ENCODE measurements at places on chromosomes 13 and 19.

DNA sequence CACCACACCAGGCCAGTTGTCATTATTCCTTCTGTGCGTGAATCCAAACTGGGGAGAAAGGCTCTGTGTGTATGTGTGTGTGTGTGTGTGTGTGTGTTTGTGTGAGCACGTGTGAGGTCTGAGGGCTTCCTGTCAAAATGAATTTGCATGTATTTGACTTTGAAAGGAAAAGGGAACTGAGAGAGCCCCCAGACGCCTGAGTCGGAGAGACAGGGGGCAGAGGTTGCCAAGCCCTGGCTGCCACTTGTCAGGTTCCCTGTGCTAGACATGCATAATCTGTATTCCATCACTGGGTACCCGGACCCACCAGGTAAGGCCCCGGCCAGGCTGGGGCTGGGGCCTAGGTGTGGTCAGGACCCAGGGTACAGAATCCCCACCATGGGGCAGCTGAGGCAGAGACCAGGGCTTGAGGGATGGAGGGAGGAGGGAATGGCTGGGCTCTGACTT, at the start of gene CLEC17A:
CLEC17A (plus strand) TSS at position 191 of the 447 bp plus-strand sequence; CDS start at position 268, 77 bp downstream.
- no peak for DNase-seq

- no peak for DNase-seq
Observed at GRCh38 chr13:44397766-44398223, 24.2 kb downstream of the SERP2 start.

DNA sequence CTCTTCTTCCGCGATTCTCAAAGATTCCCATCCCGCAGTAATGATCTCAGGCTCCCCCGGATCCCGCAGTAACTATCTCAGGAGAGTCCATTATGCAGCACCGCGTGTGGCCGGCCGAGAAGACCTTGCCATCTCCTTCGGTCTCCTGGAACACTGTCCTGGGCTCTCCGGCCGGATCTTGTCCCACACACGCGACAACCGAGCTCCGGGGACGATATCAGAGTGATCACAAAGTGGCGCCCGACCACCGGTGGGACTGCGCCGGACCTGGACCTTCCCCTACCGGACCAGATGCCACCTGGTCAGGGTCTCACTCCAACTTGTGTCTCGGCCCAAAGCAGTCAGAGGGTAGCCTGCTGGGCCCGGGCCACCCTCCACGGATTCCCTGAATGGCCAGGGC, 24.0 kb downstream of the MAN2B1 start:
- no peak for DNase-seq

DNA sequence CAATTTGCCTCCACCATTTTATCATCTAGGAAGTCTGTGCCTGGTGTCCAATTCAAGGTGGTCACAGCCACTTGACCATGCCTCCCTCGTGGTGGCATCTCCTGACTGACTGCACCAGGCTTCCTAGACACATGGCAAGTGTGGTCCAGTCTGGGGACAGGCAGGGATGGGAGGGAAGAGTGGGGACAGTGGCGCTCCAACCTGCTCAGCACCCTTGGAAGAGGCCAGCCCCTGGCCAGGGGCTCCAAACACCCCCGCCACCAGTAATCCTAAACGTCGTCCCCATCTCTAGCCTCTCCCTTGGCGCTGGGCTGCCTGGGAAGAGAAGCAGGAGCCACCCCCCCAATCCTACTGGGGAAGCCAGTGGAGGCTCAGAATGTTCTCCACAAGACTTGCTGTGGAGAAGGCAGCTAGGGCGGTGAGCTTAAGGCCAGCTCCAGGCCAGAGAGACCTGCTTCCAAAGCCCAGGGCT, 2.7 kb downstream of the RPL36 start:
- DNase-seq, result no peak

DNA sequence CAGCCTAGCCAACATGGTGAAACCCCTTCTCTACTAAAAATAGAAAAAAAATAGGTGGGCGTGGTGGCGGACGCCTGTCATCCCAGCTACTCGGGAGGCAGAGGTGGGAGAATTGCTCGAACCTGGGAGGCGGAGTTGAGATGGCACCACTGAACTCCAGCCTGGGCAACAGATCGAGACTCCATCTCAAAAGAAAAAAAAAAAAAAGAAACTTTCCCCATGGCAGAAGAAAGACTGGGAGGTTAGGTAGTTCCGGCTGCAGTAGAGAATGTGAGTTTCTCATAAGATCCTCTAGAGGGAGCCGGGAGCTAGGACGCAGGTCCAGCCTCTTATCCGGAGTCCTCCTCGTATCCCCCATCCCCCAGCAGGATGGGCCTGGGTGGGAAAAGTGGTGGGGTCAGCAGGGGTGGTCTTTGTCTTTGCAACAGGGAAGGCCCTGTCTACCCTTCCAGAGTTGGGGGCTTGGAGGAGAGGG, 13.2 kb upstream of the CREB3L3 start:
- DNase-seq, result no peak

DNA sequence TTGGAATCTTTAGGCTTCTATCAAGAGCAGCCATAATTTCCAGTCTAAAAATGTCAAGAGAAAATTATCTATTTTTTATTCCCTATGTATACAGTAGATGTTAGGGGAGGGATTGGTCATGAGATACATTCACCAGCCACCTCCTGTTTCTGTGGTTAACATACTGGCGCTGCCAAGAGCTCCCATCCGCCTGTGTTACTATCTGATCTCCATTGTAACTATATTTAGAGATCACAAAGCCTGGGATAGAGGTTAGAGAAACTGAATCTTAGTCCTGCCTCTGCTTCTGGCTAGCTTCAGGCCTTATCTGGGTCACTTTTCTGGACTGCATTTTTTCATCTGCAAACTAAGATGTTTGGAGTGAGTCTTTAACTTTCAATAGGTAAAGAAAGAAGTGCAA, 46.3 kb downstream of the POLR1D start:
- no peak for DNase-seq

- peak; percentile 98 for DNase-seq
Observed at GRCh38 chr13:102394158-102395053, 7.4 kb downstream of the FGF14 start.

DNA sequence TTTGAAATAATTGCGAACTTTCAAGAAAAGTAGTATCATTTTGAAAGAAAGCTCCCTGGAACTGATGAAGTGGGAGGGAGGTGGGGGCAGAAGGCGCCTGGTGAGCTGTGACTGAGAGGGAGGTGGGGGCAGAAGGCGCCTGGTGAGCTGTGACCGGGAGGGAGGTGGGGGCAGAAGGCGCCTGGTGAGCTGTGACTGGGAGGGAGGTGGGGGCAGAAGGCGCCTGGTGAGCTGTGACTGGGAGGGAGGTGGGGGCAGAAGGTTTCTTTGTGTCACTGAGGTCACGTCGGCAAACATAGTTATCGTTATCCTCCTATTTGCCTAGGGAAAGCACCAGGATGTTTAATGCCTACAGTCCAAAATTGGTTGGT, 24.2 kb downstream of the C2CD4C start:
- no peak for DNase-seq

DNA sequence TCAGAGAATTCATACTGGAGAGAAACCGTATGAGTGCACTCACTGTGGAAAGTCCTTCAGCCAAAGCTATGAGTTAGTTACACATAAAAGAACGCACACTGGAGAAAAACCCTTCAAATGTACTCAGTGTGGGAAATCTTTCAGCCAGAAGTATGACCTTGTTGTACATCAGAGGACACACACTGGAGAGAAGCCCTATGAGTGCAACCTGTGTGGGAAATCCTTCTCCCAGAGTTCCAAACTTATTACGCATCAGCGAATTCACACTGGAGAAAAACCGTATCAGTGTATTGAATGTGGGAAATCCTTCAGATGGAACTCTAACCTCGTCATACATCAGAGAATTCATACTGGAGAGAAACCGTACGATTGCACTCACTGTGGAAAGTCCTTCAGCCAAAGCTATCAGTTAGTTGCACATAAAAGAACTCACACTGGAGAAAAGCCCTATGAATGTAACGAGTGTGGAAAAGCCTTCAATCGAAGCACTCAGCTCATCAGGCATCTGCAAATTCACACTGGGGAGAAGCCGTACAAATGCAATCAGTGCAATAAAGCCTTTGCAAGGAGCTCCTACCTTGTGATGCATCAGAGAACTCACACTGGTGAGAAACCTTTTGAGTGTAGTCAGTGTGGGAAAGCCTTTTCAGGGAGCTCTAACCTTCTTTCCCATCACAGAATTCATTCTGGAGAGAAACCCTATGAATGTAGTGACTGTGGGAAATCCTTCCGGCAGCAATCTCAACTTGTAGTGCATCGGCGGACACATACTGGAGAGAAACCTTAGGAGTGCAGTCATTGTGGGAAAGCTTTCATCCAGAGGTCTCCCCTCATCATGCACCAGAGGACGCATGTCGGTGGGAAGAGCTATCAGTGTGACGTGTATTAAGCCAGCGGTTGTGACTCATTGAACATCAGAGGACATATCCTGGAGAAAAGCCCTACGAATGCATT, 16.5 kb upstream of the ZNF8 start:
- DNase-seq, result no peak

DNA sequence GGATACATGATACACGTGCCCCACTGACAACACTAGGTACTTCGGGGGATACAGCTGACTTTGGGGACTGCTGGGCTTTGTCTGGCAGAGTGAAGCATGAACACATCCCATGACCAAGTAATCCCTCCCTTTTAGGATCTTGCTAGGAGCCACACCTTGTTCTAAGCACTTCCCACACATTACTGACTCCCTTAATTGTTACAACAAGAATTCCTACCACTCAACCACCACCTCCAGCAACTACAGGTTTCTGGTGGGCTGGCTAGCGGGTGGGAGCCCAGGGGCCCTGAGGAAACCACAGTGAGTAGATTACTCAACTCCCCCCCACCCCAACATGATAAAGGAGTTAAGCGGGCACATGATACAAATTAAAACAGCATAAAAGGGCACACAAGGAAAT, 7.2 kb upstream of the SLC35E1 start:
- DNase-seq, result no peak

DNA sequence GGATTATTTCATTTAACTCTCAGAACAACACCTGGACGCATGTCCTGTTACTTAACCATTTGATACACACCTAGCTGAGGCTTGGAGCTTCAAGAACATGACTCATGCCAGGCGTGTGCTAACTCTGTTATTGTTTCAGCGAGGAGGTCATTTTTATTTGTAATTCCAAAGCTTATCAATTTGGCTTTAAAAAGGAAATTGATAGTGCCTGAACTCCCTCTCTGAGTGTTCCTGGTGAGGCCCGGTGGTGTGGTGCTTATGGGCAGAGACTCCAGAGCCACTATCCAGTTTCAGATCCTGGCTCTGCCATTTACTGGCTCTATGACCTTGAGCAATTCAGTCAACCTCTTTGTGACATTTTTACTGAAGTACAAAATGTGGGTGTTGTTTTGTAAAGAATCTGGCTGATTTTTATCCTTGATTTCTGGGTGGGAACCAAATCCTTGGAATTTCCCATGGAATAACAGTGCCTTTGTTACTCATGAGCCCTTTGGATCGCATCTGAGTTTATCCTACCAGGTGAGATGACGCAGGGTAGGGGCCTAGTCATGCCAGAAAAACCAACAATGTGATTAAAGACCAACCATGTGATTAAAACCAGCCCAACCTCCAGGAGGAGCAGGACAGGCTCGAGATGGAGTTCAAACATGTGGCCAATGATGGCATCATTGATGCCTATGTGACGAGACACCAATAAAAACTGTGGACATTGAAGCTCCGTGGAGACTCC, 198.8 kb downstream of the MYO16 start:
- DNase-seq, result no peak

- DNase-seq, result no peak
Observed at GRCh38 chr19:54206831-54207177, 6.1 kb downstream of the RPS9 start.

- no peak for DNase-seq
Observed at GRCh38 chr13:30078059-30078458, 227.6 kb upstream of the UBL3 start.

GRCh38 chr13:27487776-27488175, 37.4 kb upstream of the MTIF3 start:
- no peak for DNase-seq

- no peak for DNase-seq
Observed at GRCh38 chr19:11887234-11887610, 360 bp upstream of the ZNF69 start.

DNA sequence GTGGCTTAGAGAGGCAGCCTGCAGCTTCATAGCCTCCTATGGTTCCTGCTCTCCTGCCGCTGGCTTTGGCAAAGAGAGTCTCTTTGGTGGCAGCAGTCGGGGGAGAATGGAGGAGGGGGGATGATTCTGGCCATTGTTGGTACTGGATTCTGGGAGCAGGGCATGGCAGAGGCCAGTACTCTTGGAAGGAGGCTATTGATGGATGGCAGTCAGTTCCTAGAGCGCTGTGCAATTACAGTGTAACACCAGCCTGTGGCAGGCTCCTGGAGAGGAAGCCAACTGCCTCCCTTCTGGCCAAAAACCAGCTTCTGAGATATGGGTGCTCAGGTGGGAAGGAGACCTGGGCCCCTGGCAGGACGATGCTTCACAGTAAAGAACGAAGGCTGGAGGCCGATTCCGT, 47.9 kb upstream of the TMTC4 start:
- DNase-seq, result no peak

DNA sequence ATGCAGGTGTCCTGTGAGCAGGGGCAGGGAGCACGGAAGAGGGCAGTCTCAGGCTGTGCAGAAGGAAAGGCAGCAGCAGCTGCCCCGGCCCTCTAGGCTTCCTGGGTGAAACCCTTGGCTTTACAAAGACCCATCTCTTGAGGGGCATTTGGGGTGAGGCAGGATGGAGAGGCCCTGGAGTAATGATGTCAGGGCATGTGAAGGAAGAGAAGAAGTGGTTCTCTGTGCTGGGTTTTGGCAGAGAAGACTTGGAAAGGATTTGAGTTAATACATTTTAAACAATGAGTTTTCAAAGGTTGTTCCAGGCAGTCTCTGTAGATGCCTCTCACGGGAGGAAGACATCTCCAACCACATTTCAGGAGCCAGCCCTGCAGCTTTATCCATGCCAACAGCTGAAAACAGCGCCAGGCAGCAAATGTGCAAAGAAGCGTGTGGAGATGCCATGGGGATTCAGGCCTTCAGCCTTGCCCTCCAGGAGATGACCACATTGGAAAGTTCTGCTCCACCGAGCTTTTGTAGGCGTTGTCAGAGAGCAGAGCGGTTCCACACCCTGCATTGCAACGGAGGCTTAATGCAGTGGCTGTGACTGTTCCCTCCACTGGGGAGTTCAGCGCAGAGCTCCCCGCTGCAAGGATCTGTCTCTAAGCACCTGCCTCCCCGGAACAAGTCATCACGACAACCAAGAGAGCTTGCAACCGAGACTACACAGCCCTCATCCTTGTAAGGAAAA, 322.8 kb downstream of the UQCRFS1 start:
- no peak for DNase-seq

DNA sequence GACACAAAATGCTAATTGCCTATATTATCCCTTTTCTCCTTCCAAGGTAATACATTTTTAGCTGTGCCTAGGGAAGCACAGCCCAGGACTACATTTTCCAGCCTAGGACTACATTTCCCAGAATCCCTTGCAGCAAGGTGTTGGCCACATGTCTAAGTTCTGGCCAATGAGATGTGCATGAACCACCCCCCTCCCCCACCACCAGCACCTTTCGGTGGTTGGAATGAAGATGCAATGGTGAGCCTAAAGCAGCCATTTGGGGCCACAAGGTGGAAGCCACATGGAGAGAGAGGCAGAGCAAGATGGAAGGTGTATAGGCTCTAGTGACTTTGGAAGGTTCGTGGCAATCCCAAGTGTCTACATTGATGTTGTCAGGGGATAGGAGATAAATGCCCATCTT, 16.2 kb downstream of the UNC13A start:
- no peak for DNase-seq

- DNase-seq, result no peak
Observed at GRCh38 chr13:110054041-110054440, 252.9 kb downstream of the COL4A1 start.

GRCh38 chr19:47239610-47240296, 8.8 kb upstream of the BBC3 start:
- DNase-seq, result no peak

GRCh38 chr19:28314756-28315155, 898.2 kb downstream of the UQCRFS1 start:
- no peak for DNase-seq

- DNase-seq, result peak; percentile 59
Observed at GRCh38 chr13:28636677-28637317, 22.1 kb upstream of the POMP start.
